Psoas muscle (tissue), 8 donors: ENCODE measurements at places on chromosomes 5 and 9. TPM values are rescaled to one million over a fixed set of nuclear protein-coding genes. Genes with fewer than 3 reads are reported as not detected.

The FSTL4 gene
- 0.07 TPM for polyA plus RNA-seq

- H3K36me3 ChIP-seq = no peaks in the 10 kb centered on the region
- H3K27ac ChIP-seq = no peak overlapping the region
- H3K27me3 ChIP-seq = no peaks in the 10 kb centered on the region
- no peak overlapping the region for H3K4me3 ChIP-seq
Observed at GRCh38 chr5:58312299-58312698, 147.6 kb downstream of the PLK2 start.

GRCh38 chr5:801472-801871 is 16.9 kb upstream of the ZDHHC11B start:
- DNase-seq = no peak
- H3K27me3 ChIP-seq = no peaks in the 10 kb centered on the region
- no peaks in the 10 kb centered on the region for H3K4me1 ChIP-seq

- no peaks in the 10 kb centered on the region for H3K27me3 ChIP-seq
- peak; percentile 75 for DNase-seq
- H3K4me3 ChIP-seq = peak overlapping the region; percentile 52
- H3K4me1 ChIP-seq = peaks cover 34% of the 10 kb centered on the region
Observed at GRCh38 chr5:43044181-43044914, 4.2 kb upstream of the ANXA2R start.

The C9orf153 gene
- 0.22 TPM for polyA plus RNA-seq

DNA sequence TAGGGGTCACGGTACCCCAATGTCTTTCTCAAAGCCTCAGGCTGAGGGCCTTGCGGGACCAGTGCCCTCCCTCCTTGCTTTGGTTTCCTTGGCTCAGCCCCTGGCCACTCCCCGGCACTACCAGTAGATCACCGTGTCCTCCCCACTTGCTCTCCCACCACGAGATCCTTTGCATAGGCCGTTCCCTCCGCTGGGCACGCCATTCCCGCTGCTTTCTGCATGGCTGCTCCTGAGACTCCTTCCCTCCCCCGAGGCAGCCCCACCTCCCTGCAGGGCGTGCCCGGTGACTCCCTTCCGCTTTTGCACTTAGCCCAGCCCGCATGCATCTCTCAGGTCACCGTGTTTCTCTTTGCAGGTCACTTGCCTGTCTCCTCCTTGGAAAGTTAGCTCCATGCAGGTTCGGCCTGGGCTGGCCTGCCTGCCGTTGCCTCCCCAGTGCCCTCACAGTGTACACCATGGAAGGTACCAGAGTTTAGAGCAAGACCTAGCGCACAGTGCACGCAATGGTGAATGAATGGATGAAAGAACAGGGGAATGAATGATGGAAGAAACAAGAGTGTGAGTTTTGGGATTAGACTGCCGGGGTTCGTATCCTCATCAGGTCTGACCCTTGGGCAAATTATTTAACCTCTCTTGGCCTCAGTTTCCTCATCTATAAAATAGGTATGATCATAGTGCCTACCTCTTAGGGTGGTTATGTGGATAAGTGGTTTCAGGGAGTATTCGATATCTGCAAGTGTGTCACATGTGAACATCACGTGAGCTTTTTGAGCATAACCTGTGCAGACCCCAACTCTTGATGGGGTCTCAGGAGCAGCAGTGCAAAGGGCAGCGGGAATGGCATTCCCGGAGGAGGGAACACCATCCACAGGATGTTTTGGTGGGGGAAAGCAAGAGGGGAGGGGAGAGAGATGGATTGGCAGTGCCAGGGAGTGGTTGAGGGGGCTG is 214.3 kb downstream of the C9orf50 start:
- H3K27ac ChIP-seq = no peak overlapping the region
- H3K4me3 ChIP-seq = no peak overlapping the region
- H3K27me3 ChIP-seq = no peaks in the 10 kb centered on the region
- H3K36me3 ChIP-seq = no peaks in the 10 kb centered on the region
- DNase-seq = peak; percentile 33

DNA sequence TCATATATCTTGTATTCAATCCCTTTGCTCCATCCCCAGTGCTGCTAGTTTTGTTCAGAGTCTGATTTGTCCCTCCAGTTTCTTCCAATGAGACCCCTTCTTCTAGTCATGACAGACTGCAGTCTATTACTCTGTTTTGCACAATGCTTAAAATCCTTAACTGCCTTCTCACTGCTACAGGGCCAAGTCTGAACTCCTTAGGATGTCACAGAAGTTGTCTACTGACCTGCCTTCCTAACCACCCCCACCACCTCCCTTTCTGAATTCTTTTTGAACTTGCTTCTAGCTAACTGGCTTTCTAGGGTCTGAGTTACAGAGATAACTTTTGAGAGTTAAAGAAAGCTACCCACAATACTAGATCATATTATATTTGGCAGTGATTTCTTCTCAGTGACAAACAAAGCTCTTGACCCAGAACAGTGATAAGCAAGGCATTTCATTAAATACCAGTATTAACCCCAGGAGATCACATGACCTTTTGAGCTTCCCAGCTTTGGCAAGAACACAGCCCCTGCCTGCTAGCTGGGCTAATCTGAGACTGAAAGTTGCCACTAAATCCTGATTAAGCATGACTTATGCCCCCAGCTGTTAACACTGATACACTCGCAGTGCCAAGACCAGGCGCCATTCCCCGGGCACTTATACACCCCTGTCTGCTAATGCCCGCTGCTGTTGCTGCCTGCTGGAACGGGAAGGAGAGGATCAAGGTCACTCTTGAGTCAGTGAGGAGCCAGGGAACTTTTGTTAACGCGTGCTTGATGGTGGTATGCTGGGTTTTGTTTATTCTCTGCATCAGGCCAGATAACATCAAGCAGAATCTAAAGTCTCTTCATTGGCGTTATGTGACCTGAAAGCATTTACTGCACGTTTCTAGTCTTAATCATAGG is 36.4 kb upstream of the ADAMTSL1 start:
- H3K4me1 ChIP-seq = no peaks in the 10 kb centered on the region
- H3K36me3 ChIP-seq = no peaks in the 10 kb centered on the region
- H3K4me3 ChIP-seq = peak overlapping the region; percentile 60
- peak; percentile 18 for DNase-seq
- no peaks in the 10 kb centered on the region for H3K27me3 ChIP-seq
- no peak overlapping the region for H3K27ac ChIP-seq

The FUT7 gene
- polyA plus RNA-seq = 0.06 TPM

DNA sequence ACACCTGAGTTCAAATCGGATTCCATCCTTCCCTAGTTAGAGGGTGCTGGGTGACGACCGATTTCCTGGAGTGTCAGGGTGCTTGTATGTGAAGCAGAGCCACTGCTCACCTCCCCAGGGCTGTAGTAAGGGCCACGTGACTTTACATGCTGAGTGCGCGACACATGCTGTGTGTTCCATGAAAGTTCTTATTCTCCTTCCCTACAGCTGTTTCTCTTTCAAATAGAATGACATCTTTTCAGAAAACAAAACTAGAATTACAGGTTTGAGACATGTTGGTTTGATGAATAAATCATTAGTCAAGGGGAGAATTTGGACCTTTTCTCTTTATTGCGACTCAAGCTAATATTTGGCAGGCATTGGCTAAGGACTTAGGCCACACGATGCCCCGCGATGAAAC is 113.1 kb downstream of the JMY start:
- no peak overlapping the region for H3K27ac ChIP-seq
- no peak for DNase-seq
- H3K4me3 ChIP-seq = no peak overlapping the region
- H3K27me3 ChIP-seq = no peaks in the 10 kb centered on the region

GRCh38 chr5:122940890-122941289 is 95.5 kb downstream of the SNX24 start:
- H3K4me3 ChIP-seq = no peak overlapping the region
- H3K27me3 ChIP-seq = no peaks in the 10 kb centered on the region
- peaks cover 10% of the 10 kb centered on the region for H3K4me1 ChIP-seq

- no peak for DNase-seq
- no peak overlapping the region for H3K4me3 ChIP-seq
- no peaks in the 10 kb centered on the region for H3K4me1 ChIP-seq
- no peaks in the 10 kb centered on the region for H3K27me3 ChIP-seq
Observed at GRCh38 chr5:131212471-131213021, 41.8 kb downstream of the LYRM7 start.

The RNF20 gene
- polyA plus RNA-seq = 19.6 TPM

DNA sequence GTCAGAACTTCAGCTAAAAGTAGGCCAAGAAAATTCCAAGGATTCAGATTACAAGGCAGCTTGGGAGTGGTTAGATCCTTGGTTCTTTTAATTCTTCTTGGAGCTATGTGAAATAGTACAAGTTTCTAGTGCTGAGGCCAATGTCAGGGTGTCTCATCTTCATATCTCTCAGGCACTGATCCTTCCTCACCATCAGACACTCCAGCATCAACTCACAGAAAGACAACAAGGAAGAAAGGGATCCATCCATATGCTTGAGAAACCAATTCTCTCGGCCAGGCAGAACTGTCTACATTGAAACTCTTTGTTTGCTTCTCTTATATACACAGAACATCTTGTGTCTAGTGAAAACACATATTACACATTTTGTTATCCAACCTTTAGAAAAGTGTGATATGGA is 362.1 kb upstream of the CCNH start:
- no peak overlapping the region for H3K27ac ChIP-seq
- H3K27me3 ChIP-seq = no peaks in the 10 kb centered on the region

DNA sequence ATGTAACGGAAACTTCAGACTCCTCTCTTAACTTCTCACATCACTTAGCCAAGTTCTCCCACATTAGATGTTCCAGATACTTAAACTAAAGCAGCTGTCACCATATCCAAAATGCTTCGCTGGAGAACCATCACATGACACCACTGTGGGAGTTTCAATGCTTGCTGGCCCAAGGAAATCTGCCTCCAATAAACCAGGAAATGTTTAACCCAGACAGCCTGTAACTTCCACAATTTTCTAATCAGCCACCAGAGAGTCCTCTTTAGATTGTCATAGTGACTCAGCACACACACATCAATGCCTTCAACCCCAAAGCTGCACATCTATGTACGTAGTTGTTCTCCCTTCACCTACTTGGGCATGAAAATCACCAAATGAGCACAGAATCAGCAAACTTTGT is 118.7 kb downstream of the LPAR1 start:
- H3K27ac ChIP-seq = no peak overlapping the region
- H3K4me1 ChIP-seq = no peaks in the 10 kb centered on the region
- no peaks in the 10 kb centered on the region for H3K36me3 ChIP-seq
- H3K27me3 ChIP-seq = no peaks in the 10 kb centered on the region

The DMRT3 gene
- 0.07 TPM for polyA plus RNA-seq

DNA sequence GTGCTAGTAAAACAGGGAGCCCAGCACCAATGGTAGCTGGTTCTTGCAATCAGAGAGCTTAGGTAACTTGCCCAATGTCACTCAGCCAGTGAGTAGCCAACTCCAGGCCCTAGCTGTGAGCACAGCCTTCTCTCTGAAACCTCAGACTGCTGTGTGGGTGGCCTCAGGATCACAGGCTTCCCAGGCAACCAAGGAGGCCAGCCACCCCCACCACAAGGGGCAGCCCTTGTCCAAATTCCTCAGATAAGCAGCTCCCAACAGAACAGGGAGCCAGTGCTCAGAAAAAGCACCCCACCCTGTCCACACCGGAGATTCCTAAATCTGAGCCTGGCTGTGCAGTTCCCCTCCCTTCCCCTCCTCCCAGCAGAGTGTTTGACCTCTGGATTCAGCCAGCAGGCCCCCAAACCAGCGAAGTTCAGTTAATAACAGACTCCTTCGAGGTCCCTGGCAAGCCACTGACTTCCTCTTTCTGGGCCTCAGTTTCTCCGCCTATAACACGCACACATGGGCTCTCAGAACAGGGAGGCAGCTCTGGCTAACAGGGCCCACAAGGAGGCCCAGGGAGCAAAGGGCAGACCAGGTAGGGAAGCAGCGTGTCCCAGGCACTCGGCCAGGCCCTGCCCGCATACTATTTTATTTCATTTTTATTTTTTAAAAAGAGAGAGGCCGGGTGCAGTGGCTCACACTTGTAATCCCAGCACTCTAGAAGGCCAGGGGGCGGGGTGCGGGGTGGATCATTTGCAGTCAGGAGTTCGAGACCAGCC is 2.7 kb downstream of the EEIG1 start:
- H3K4me3 ChIP-seq = peak overlapping the region; percentile 85
- peaks cover 79% of the 10 kb centered on the region for H3K4me1 ChIP-seq
- no peaks in the 10 kb centered on the region for H3K27me3 ChIP-seq
- peak; percentile 43 for DNase-seq
- H3K36me3 ChIP-seq = no peaks in the 10 kb centered on the region

- peak overlapping the region; percentile 49 for H3K4me3 ChIP-seq
- peak overlapping the region; percentile 86 for H3K27ac ChIP-seq
- peak; percentile 76 for DNase-seq
- H3K36me3 ChIP-seq = no peaks in the 10 kb centered on the region
- H3K4me1 ChIP-seq = peaks cover 60% of the 10 kb centered on the region
Observed at GRCh38 chr5:55601204-55601618, 66.4 kb upstream of the PLPP1 start.

The RANBP3L gene
- polyA plus RNA-seq = 0.34 TPM

DNA sequence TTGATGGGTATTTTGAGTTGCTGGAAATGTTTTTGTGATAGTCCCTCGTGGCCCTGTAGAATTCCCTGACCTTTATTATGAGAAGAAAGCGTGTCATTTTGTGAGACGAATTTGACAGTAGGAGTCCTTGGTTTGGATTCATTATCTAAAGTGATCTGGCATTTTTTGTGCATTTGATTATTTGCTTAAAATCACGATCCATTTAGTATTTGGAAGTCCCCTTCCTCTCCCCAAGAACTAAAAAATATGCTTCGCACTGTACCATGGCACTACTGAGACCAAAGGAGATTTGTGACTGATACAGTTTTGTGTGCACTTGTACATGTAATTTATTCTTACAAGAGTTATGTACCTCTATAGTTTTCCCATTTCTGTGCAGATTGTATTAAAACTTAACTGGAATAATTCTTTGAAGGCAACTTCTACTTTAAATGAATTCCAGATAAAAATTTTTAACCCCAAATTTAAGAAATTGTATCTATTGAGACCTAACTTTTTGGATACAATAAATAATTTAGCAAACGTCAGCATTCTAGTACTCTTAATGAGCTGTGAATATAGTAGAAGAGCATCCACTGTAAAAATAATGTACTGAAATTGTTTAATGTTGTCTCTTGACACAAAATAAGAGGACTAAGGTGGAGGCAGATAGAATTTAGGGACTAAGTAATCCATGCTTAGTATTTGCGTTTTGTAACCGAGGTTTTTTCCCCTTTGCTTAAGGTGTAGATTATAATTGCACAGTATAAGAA is 2.1 kb downstream of the MAP3K1 start:
- H3K36me3 ChIP-seq = no peaks in the 10 kb centered on the region
- peak overlapping the region; percentile 75 for H3K4me3 ChIP-seq
- no peak for DNase-seq
- no peaks in the 10 kb centered on the region for H3K27me3 ChIP-seq
- peaks cover 24% of the 10 kb centered on the region for H3K4me1 ChIP-seq

The GARNL3 gene
- 1.9 TPM for polyA plus RNA-seq

DNA sequence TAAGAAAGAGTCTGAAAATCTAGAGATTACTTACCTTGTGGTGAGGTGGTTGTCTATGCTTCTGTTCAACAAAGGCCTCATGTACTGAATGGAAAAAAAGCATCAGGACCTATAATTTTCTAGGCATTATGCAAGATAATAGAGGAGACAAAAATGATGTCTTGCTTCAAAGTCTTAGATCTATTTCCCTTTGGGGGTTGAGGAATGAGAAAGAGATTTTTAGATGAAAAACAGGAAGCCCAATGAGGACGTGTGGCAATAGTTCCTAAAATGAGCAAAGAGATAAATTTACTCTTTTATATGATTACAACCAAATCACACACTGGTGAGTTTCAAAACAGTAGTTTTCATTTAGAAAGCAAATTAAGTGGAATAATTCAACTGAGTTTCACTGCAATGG is 99.5 kb downstream of the GHR start:
- peaks cover 74% of the 10 kb centered on the region for H3K4me1 ChIP-seq
- H3K4me3 ChIP-seq = no peak overlapping the region
- DNase-seq = no peak
- no peaks in the 10 kb centered on the region for H3K27me3 ChIP-seq
- H3K36me3 ChIP-seq = no peaks in the 10 kb centered on the region

- no peaks in the 10 kb centered on the region for H3K36me3 ChIP-seq
Observed at GRCh38 chr9:83307066-83307724, 231.0 kb downstream of the FRMD3 start.

The PRUNE2 gene
- 3.6 TPM for polyA plus RNA-seq
